ENCODE measurements at places on chromosomes 4 and X. TPM values are rescaled to one million over a fixed set of nuclear protein-coding genes. Genes with fewer than 3 reads are reported as not detected.

MAGEE1 gene
- polyA plus RNA-seq = 1.9 TPM

RNF175 gene
- not detected for polyA plus RNA-seq

NDST4 gene
- not detected for polyA plus RNA-seq

GPRASP1 gene
- 6.3 TPM for polyA plus RNA-seq

EVC gene
- polyA plus RNA-seq = not detected

FGA gene
- not detected for polyA plus RNA-seq

PAGE3 gene
- polyA plus RNA-seq = not detected

TRIM60 gene
- polyA plus RNA-seq = not detected

DCTD gene
- 77.1 TPM for polyA plus RNA-seq

GCNA gene
- polyA plus RNA-seq = 4.7 TPM

GAGE1 gene
- not detected for polyA plus RNA-seq
